LNCaP clone FGC (cell line): ENCODE measurements at places on chromosomes 1 and 21.

- DNase-seq, result no peak
These were observed 54.5 kb downstream of the CD34 start for GRCh38 chr1:207856276-207857023.

GRCh38 chr1:63888984-63889383, 115.2 kb downstream of the ROR1 start:
- DNase-seq, result no peak

GRCh38 chr1:188237573-188238348, 1409.0 kb downstream of the PLA2G4A start:
- no peak for DNase-seq

- DNase-seq, result no peak
These were observed 360.2 kb downstream of the DISC1 start for GRCh38 chr1:231986631-231987336.

GRCh38 chr1:228400692-228401454, 5.8 kb downstream of the TRIM11 start:
- DNase-seq, result no peak

GRCh38 chr1:223700388-223700918, 11.9 kb upstream of the CAPN2 start:
- no peak for DNase-seq
